ENCODE measurements at places on chromosomes 5 and 9.

GRCh38 chr5:67619636-67620035 is 423.0 kb upstream of the CD180 start:
- DNase-seq, result no peak

DNA sequence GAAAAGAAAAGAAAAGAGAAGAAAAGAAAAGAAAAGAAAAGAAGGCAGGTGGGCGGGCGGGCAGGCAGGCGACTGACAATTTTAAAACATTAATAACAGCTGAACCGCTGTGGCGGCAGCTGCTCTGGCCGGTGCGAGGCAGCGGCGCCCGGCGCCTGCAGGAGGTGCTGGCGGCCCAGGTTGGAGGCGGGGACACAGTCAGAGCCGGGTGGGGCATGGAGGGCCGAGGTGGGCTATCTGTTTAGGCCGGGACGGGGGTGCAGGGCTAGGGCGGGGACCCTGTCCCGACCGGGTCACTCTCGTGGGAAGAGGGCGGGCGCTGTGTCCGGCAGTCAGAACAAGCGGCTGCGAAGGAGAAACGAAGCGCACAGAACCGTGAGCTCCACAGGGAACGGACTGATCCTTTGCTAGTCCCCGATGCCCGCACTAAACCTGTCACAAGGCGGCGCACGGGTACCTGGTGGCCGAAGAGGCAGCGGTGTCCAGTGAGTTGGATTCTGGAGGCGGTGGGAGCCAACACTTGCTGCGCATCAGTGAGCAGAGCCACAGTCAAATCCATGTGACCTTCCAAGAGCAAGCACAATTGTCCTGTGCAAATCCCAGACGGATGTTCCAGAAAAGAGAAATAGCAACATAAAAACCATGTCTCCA is 13.6 kb upstream of the ALDOB start:
- peak; percentile 26 for DNase-seq

DNA sequence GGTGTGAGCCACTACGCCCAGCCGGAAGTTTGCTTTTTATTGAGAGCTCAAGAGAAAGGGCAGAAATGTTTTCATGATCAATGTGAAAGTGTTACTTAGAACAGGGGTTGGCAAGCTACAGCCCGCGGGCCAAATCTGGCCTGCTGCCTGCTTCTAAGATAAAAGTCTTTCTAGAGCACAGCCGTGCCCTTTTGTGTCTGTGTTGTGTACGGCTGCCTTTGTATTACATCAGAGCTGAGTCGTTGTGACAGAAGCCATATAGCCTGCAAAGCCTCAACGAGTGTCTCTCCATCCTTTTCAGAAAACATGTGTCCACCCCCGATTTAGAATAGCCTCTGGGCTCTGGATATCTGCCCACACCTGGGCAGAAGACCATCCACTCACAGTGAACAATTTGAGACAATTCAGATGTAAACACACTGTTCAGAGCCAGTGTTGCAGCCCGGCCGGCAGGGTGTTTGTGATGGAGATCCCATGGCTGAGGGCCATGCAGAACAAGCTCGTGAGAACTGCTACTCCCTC is 28.8 kb downstream of the AK8 start:
- no peak for DNase-seq

DNA sequence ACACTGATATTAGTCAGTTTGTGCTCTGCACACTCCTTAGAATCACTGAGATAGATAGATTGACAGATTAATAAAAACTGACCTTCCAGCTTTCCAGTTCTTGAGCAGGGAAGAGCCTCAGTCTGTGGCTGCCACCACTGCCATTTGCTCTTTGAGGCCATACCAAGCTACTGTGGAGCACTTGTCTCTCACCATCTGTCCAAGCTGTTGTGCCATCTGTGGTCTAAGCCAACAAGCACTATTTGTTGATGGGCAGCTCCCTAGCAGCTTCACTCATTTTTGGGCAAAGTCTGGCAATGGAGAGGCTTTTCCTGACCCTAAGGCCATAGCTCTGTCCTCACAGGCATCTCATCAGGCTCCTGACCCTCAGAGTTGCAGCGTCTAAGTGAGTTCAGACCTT is 30.4 kb downstream of the HTR1A start:
- no peak for DNase-seq

- no peak for DNase-seq
Measured at GRCh38 chr5:140344683-140345423, 1.6 kb downstream of the HBEGF start.

DNA sequence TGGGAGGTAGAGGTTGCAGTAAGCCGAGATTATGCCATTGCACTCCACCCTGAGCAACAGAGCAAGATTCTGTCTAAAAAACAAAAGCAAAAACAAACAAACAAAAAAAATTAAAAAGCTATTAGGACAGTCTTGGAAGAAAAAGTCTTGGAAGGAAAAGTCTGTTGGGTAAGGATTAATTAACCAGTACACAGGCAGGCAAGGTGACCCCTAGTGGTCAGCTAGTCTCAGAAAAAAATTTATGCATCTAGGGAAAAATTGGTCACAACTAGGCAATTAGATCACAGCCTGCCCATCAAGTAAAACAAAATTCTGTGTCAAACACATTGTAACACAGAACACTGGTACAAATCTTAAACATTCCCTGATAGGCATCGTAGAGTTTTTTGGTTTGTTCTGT is 6.7 kb upstream of the ANKRD18B start:
- no peak for DNase-seq

DNA sequence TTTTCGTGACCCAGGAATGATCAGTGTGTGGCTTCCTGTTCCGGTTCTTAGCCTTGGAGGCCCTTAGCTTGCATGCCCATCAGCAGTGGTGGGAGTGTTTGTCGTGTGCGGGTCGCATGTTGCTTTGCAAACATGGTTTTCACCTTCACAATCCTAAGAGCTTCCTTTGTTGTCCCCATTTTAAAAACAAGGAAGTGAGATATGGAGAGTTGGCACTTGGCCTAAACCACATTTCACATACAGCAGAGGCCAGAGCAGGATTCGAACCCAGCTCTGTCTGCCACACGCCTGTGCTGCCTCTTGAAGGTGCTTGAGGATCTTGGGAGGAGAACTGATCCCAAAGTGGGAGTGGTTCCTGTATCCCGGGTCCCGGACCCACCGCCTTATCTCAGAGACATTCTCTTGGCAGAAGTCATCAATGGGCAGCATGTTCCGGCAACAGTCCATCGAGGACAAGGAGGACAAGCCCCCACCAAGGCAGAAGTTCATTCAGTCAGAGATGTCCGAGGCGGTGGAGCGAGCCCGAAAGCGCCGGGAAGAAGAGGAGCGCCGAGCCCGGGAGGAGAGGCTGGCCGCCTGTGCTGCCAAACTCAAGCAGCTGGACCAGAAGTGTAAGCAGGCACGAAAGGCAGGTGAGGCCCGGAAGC is 38.2 kb upstream of the POMT1 start:
- no peak for DNase-seq

DNA sequence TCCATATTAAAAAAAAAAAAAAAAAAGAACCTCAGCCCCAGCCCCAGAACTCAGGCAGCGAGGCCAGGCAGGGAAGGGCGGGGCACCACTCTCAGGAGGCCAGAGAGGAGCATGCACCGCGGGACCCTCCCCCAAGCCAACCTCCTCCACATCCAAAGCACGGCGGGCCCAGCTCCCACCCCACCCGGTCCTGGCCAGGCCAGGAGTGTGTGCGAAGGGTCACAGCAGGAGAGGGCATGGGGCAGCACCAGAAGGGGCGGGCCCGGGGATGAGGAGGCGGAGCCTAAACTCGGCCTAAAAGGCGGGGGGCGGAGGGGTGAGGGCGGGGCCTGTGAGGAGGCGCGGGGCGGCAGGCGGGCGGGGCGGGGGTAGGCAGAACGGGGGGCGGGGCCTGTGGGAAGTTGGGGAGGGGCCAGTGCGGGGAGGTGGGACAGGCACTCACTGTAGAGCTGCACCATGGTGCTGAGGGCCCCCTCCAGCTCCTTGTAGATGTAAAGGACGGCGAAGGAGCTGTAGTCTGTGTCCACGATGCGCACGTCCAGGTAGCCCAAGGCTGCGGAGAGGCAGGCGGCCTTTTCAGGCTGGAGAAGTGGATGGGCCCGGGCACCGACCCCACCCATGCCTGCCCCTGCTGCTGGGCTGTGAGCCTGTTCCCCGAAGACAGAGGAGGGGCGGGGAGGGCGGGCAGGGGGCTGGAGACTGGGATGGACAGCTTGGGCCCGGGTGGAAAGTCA is 1.2 kb downstream of the LCN15 start:
- DNase-seq, result no peak

GRCh38 chr5:32030686-32031085 is 143.4 kb downstream of the GOLPH3 start:
- no peak for DNase-seq

DNA sequence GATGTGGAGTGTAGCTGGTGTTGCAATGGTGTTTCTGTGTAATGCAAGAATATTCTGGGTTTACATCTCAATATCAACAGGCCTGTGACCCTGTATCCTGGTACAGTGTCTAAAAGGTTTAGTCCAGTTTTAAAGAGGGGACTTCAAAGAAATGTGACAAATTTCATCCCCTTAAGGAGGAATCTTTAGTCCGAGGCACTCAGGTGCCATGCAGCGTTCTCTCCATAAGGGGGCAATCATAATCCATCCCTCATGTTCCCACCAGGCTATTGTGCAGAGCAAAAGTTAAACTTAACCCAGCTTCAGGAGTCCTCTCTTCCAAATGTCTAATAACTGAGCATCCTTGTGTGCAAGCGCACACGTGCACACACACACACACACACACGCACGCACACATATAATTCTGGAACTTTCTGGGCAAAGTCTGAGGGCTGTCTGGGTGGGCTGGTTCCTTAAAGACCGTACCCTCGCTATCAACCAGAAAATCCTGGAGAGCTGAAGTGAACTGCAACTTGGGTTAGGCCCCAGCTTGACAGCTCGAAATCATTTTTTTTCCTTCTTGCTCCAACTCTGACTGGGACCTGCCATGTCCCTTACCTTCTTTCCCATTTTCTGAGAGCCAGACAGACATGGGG is 46.0 kb downstream of the CRB2 start:
- DNase-seq, result peak; percentile 20

DNA sequence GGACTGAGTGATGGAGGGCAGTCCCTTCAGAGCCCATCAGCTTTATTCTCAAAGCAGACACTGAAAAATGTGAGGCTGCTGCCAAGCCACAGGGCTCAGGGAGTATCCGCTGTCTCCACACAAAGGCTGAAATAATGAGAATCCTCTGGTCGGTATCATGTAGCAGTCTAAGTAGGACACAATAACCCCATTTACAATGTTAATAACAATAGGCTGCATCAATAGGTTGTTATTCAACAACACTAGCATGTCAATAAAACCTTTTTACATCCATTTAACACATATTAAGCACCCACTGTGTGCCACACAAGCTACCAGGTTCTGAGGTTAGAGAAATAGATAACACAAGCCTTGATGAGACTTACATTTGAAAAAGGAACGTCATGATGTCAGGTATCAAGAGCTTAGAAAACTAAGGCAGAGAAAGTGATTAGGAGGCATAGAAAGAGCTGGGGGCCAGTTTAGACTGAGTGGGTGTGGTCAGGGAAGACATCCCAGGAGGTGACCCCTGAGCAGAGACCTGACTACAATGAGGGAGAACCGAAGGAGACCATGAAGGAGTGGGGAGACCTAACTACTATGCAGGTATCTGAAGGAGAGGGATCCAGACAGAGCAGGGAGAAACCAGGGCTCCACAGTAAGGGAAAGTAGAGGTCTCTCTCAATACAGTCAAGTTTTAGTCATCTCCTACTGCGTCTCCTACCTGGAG is 140.1 kb upstream of the GRIA1 start:
- DNase-seq, result no peak
